ENCODE measurements at places on chromosomes 16 and 17. TPM values are rescaled to one million over a fixed set of nuclear protein-coding genes. Genes with fewer than 3 reads are reported as not detected.

Gene GRAP
- total RNA-seq = 4.0 TPM

Gene CASKIN1
- total RNA-seq = 0.05 TPM

Gene CRISPLD2
- total RNA-seq = 4.5 TPM

Gene DDX28
- 5.1 TPM for total RNA-seq

Gene PPM1D
- total RNA-seq = 5.0 TPM

Gene KCNJ18
- not detected for total RNA-seq

Gene SULT1A1
- total RNA-seq = 179 TPM

Gene STH
- total RNA-seq = not detected

Gene MYH2
- not detected for total RNA-seq

Gene HOXB6
- total RNA-seq = 0.83 TPM

Gene NGFR
- total RNA-seq = 14.0 TPM

Gene UMOD
- not detected for total RNA-seq

Gene CSH1
- not detected for total RNA-seq

Gene SLC22A31
- 0.30 TPM for total RNA-seq

Gene OMG
- 0.38 TPM for total RNA-seq

Gene PRKAR1A
- total RNA-seq = 116 TPM
